ENCODE measurements at places on chromosomes 11 and 22.

DNA sequence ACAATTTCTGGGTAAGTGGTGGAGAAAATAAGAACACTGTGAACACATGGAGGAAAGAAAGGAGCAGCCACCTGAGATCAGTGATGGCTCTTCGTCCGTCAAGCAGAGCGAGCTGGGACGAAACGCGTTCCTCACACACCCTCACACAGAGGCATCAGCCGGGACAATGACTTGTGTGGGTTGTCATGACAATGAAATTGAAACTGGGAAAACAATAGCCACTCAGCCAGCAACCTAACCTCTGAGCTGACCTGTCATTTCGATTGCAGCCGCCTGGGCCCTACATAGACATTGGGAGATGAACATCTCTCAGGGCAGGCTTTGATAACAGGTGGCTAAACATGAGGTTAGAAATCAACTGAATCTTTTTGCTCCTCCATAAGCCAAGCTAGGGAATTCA lies 51.3 kb downstream of the TRIM29 start:
- DNase-seq, result no peak

DNA sequence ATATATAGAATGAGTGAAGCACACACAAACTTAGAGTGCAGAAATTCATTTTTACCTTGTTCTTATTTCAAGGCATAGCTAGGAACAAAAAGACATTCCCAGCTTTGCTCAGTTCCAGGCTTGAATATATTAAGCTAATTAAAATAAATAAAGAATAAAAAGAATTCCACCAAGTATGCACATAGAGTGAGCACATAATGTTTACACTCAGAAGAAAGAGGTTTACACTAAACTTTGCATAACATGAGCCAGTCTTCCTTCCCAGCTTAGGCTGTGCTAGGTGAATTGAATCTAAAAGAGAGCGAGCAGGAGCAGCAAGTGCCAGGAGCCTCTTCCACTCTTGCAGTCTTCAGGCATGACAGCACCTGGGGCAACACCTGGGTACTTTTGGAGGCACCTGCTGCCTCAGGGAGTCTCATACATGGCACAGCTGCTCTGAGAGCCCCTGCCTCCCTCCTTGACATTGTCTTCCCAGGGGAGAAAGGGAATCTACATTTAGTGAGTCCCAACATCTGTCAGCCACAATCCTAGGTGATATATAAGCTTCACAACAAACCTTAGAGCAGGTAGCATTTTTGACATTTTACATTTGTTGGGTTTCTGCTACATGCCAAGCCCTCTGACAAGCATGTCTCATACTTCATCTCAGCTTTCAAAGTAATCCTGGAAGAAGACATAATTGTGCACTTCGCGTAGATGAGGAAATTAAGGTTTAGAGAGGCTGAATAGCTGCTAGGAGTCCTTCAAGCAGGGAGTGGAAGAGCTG lies 732.7 kb upstream of the TENM4 start:
- DNase-seq, result no peak

- DNase-seq, result no peak
Observed at GRCh38 chr11:575313-575995, 816 bp upstream of the PHRF1 start.

- no peak for DNase-seq
Observed at GRCh38 chr11:77211040-77211451, 83.0 kb downstream of the MYO7A start.

- DNase-seq, result no peak
Observed at GRCh38 chr11:74297484-74297883, 14.0 kb downstream of the P4HA3 start.

GRCh38 chr11:75596914-75597313 lies 34.9 kb downstream of the SERPINH1 start:
- no peak for DNase-seq

DNA sequence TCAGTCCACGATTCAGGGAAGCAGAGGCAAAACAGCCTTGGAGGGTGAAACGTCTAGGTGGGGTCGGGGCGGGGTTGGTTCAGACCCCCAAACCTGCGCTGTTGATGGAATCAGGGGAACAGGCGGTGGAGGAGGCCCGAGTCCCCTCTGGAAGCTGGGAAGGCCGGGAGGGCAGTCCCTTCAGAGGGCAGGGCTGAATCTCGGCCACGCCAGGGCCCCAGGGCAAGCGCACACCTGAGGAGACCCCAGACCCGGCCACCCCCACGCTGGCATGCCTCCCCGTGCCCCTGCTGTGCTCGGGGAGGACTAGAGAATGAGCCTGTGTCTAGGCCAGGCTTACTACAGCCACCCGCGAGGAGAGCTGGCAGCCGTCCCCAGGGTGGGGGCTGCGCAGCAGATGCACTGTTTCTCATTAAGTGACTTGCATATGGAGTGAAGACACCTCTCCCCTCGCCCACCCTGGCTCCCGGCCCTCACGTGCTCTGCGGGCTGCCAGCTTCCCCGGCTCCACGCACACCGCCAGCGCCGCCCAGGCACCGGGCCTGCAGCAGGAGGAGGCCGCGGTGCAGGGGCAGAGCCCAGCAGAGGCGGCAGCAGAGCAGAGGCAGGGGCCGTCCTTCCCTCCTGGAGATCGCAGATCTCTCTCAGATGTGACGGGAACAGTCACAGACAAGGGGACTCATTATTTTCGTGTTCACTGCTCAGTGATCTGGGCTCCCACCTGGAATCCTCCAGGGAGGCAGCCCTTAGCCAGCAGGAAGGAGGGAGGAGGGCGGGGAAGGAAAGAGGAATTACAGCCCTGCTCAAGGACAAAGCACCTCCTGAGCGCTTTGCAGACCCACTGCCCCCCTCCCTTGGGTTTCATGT lies 47.1 kb upstream of the OPCML start:
- no peak for DNase-seq

- DNase-seq, result peak; percentile 86
Observed at GRCh38 chr11:79168530-79169110, 272.2 kb downstream of the TENM4 start.

GRCh38 chr11:350723-351255 lies 18.5 kb upstream of the B4GALNT4 start:
- DNase-seq, result peak; percentile 82

DNA sequence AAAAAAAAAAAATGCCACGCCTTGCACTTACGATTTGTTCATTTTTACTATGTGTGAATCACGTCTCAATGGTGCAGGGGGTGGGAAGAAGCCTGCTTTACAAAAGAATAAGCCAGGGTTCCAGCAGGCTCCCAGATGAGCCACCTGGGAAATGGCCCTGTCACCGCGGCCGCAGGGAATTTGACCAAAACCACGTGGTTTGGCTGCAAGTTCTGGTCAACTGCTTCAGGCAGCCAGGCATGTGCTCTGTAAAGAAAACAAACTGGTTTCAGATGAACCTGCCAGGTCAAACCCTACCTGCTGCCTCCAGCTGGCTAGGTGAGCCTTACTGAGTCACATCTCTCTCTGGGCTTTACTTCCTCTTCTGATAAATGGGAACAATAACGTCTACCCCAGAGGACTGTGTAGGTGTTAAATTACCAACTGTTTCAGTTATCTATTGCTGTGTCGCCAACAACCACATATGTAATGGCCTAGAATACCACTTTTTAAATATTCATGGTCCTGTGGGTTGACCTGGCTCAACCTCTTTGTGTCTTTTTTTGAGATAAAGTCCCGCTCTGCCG lies 30.5 kb upstream of the GCAT start:
- peak; percentile 99 for DNase-seq

- no peak for DNase-seq
Observed at GRCh38 chr22:44898236-44898635, 111.6 kb downstream of the PHF21B start.

DNA sequence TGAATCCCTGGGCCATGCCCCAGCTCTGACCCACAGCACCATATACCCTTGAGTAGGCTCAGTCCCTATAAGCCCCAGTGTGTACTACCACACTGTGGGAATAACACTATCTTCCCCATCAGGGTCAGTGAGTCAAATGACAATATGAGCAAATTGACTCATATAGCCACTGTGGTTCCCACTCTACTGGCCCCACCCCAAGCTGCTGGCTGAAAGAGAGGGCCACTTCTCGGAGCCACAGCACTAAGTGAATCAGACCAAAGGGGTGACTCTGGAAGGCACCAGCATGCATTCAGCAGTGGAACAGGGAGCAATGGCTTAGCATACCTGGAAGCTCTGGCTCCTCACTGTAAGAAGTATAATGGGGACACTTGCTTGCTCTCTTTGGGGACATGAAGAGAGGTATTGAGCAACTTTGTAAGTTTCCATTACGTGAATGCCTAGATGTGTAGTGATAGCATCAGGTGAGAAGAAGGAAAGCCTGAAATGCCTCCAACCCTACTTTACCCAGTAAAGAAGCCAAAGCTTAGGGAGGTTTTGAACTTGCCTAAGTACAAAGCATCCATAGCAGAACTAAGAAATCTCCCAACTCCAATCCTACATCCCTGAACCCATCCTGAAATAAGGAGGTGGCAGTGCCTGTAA lies 13.5 kb downstream of the CD59 start:
- DNase-seq, result peak; percentile 64

GRCh38 chr11:5547982-5548381 lies 358 bp downstream of the OR52H1 start:
- DNase-seq, result no peak

DNA sequence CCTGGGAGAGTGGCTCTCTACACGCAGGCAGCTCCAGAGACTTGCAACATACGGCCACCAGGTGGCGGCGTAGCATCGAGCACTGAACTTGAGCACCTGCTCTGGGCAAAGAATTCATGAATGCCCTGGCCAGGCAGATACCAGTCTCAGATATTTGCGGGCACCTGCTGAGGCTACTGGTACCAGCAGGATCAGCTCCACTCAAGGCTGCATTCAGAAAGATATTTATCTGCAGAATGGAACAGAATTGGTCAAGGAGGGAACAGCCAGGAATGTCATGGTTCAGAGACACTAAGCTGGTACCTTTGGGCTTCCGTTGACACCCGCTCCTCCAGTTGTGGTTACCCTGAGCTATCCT lies 10.8 kb upstream of the CCDC86 start:
- peak; percentile 86 for DNase-seq

GRCh38 chr11:72773291-72773690 lies 20.6 kb downstream of the STARD10 start:
- peak; percentile 87 for DNase-seq

- DNase-seq, result peak; percentile 58
Observed at GRCh38 chr11:57069942-57070341, 81.2 kb downstream of the OR5AK2 start.
